Mucosa of gallbladder (tissue), 1 donor: ENCODE measurements at places on chromosomes 12 and 14.
A peak's percentile ranks its signal among the peaks of the same experiment; 100 is the strongest.

- DNase-seq: no peak
These were observed 181.0 kb upstream of the RGS6 start for GRCh38 chr14:71751264-71751663.

DNA sequence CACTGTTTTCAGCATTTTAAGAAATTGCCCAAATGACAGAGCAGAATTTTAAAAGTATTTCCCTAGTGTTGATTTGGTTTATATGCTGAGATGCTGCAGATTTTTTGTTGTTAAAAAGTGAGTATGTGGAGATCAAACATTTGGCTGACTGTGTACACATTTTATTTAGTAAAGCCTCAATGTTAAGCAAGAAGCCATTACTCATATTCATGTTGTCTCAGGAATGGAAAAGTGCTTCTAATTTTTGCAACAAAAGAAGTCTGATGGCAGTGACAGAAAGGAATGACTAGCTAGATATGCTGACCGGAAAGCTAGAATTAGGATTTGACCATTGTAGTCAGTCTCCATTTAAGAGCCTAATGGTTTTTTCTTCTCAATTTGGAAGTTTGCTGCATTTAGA, 22.5 kb downstream of the SLC38A6 start:
- no peak for DNase-seq

DNA sequence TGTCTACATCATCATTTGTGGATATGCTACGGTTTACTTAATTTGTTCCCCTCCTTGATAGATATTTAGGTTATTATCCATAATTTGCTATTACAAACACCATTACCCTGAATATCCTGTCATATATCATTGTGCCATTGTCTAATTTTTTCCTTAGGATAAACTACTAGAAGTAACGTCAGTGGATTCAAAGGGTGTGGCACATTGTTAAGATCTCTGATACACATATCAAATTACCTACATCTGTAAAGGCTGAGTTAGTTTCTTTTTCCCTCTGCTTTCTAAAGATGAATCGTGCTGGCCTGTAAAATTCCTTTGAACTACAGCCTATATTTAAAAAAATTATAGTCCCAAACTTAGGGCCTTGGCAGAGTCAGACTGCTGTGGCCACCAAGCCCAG, 53.9 kb upstream of the STRN3 start:
- no peak for DNase-seq

GRCh38 chr12:12734561-12735071, 17.4 kb downstream of the CDKN1B start:
- no peak for DNase-seq

DNA sequence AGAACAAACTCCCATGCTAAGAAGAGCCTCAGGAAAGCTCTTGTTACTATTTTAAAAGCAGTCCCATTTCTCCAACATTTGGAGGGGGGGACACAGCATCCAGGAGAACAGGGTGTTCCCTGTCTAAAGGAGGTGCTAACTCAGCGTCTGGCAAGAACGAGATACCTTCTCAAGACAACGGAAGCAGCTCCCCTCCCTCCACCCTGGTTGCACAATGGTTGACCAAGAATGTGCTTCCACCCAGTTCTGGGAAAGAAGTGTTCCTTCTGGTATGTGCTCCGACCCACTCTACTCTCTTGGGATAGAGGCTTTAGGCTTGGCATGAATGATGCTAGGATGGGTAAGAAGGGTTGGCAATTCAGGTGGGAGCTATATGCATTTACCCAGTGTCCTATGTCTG, 1.5 kb upstream of the KRT6A start:
- no peak for DNase-seq

DNA sequence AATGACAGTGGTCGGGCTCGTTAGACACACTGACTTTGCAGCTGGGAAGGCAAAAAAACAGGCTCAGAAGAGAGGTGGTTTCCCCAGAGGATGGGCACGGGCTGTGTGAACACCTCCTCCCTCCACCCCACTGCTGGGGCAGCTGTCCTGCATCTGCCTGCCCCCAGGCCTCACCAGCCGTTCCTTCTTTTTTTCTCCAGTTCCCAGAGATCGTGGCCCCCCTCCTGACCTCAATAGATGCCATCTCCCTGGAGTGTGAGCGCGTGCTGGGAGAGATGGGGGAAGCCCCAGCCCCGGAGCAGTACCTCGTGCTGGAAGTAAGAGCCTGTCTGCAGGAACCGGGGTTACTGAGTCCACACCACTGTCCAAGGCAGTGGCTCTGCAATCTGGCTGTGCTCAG, 17.4 kb downstream of the MVK start:
- DNase-seq: no peak

- DNase-seq: no peak
These were observed 52.0 kb downstream of the NFKBIA start for GRCh38 chr14:35352274-35353233.

DNA sequence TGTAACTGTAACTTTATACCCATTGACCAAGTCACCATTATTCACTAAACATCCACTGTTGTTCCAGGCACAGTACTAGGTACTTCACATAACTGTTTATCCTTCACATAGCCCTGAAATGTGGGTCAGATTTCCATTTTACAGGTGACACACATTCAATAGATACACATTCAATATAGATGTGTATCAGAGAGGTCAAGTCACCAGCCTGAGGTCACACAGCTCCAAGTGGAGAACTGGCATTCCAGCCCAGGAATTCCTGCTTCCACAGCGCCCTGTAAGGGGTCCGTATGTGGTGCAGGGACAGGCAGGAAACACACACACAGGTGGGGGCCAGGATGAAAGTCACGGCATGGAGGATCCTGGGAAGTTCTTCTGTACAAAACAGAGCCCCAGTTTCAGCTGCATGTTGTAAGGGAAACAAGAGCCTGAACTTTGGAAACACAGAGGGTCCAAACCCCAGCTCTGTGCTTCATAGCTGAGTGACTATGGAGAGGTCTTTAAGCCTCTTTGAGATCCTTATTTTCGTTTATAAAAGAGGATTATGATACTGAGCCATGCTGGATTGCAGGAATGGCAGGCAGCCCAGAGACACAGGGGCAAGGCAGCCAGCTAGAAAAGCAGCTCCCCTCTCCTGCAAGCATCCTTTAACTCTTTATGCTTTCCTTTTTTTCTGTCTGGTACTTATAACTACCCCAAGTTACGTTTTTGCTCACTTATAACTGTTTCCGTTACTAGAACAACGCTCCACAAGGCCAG, 50.3 kb upstream of the DICER1 start:
- DNase-seq: no peak

- no peak for DNase-seq
These were observed 1.3 kb downstream of the RASSF3 start for GRCh38 chr12:64611341-64612284.

GRCh38 chr12:80213871-80214270, 114.5 kb downstream of the OTOGL start:
- DNase-seq: no peak

DNA sequence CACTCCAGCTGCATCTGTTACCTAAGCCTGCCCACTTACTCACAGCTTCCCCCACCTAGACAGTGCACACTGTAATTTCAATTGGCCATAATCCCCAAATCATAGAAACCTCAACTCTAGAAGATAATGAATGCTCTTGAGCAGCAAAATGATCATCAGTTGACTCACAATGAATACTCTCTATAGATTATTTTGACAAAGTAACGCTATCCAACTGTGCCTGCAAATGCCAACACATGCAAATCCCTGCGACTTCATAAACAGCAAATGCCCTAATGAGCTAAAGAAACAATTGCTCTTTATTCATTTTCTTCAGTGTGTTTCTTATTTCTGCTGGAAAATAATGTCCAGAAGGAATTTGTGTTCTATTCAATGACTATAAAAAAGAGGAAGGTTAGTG, 319.5 kb downstream of the PAWR start:
- DNase-seq: no peak

GRCh38 chr12:123269395-123269892, 2.2 kb downstream of the CDK2AP1 start:
- DNase-seq: peak; percentile 55

- DNase-seq: no peak
These were observed 18.2 kb upstream of the STRAP start for GRCh38 chr12:15863984-15864383.

GRCh38 chr12:78171061-78171460, 340.4 kb downstream of the NAV3 start:
- DNase-seq: no peak
